Neural progenitor cell (in vitro differentiated cells): ENCODE measurements at places on chromosomes 4 and X.

- H3K27ac ChIP-seq: no peak overlapping the region
- DNase-seq: no peak
- no peaks in the 10 kb centered on the region for H3K36me3 ChIP-seq
- no peaks in the 10 kb centered on the region for H3K27me3 ChIP-seq
- H3K4me1 ChIP-seq: no peaks in the 10 kb centered on the region
Observed at GRCh38 chr4:189979196-189980047, 38.8 kb downstream of the FRG1 start.

DNA sequence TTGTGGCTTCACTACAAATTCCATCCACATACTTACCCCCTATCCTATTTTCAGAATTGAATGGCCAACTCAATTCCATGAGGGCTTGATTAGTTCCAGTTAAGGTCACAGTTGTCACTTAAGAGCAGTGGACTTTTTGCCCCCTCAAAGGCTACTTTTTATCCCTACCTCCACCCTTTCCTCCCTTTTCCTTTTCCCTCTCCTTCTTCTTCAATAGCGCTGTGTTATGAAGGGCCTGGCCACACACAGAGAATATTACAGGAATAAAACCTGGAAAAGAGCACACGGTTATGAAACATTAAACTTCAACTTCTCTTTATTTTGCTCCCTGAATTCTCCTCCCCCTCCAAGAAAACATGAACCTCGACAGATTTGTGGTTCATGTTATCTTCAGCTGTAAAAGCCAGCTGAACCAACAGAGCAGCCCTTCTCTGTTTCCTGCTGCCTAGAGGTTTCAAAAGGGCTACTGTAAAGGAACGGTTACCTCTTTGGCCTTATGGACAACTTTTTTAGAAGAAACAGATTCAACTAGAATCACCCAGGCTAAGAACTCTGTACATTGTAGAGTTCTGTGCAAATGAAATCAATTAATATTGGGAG, 87.0 kb upstream of the RPL34 start:
- H3K27me3 ChIP-seq: no peaks in the 10 kb centered on the region
- no peak for DNase-seq
- H3K4me1 ChIP-seq: no peaks in the 10 kb centered on the region
- H3K4me3 ChIP-seq: no peak overlapping the region

DNA sequence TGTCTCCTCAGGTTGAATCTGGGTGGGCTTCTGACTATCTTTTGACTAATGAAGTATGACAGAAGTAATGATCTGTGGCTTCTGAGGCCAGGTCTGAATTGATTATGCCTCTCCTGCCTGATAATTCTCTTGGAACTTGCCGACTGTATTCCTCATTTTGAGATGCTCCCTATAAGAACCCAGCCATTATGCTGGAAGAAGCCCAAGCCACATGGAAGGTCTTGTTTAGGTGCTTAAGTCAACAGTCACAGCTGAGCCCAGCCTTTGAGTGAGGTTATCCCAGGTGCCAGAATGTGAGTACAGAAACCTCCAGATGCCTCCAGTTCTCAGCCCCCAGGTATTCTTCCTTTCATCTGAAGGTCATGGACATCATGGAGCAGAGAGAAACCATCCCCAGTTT, 456.6 kb downstream of the IL15 start:
- DNase-seq: no peak
- no peak overlapping the region for H3K4me3 ChIP-seq
- no peak overlapping the region for H3K27ac ChIP-seq
- H3K4me1 ChIP-seq: no peaks in the 10 kb centered on the region

- peak; percentile 39 for DNase-seq
- H3K27me3 ChIP-seq: no peaks in the 10 kb centered on the region
- no peak overlapping the region for H3K4me3 ChIP-seq
- H3K27ac ChIP-seq: no peak overlapping the region
Observed at GRCh38 chr4:87505862-87506261, 23.3 kb downstream of the SPARCL1 start.

GRCh38 chr4:79292008-79292407, 33.9 kb downstream of the NAA11 start:
- no peak for DNase-seq
- no peaks in the 10 kb centered on the region for H3K27me3 ChIP-seq
- H3K27ac ChIP-seq: no peak overlapping the region

- no peaks in the 10 kb centered on the region for H3K36me3 ChIP-seq
- DNase-seq: peak; percentile 67
- H3K4me3 ChIP-seq: peak overlapping the region; percentile 60
- H3K27ac ChIP-seq: no peak overlapping the region
- peaks cover 81% of the 10 kb centered on the region for H3K27me3 ChIP-seq
- peaks cover 7% of the 10 kb centered on the region for H3K4me1 ChIP-seq
Observed at GRCh38 chr4:81214144-81214880, 710 bp downstream of the PRKG2 start.

DNA sequence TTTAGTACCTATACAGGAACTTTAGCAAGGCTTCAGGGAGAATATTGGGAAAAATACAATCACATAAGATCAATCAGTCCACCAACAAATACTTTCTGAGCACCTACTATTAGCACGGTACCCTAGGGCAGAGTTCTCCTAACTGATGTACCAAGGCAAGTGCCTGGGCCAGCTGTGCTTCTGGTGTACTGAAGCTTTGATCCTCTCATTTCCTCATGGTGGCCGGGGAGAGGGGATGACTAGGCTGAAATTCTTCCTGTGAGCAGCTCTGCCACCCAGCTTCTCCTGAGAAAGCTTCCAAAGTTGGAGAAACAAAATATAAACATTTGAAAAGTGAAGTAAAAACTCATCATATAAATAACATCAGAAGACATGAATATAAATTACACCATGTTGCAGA, 49.3 kb upstream of the ATOH1 start:
- H3K4me1 ChIP-seq: peaks cover 4% of the 10 kb centered on the region
- no peak for DNase-seq
- H3K27me3 ChIP-seq: no peaks in the 10 kb centered on the region
- H3K4me3 ChIP-seq: no peak overlapping the region
- no peaks in the 10 kb centered on the region for H3K36me3 ChIP-seq

DNA sequence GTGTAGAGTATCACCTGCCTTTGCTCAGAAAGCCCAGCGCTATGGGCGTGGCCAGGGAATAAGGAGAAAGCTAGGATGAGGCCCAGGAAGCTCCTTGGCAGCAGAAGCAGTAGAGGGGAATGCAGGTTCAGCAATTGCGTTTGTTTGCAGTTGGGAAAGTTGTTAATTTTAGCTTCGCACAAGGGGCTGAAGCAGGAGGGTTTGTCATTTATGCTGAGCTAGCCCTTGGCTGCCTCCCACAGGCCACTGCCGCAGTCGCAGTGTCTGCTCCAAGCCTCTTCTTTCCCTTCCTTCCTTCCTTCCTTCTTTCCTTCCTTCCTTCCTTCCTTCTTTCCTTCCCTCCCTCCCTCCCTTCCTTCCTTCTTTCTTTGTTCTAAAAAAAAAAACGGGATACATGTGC, 21.5 kb downstream of the FRMPD3 start:
- no peaks in the 10 kb centered on the region for H3K36me3 ChIP-seq
- no peaks in the 10 kb centered on the region for H3K4me1 ChIP-seq
- no peaks in the 10 kb centered on the region for H3K27me3 ChIP-seq
- no peak overlapping the region for H3K27ac ChIP-seq

DNA sequence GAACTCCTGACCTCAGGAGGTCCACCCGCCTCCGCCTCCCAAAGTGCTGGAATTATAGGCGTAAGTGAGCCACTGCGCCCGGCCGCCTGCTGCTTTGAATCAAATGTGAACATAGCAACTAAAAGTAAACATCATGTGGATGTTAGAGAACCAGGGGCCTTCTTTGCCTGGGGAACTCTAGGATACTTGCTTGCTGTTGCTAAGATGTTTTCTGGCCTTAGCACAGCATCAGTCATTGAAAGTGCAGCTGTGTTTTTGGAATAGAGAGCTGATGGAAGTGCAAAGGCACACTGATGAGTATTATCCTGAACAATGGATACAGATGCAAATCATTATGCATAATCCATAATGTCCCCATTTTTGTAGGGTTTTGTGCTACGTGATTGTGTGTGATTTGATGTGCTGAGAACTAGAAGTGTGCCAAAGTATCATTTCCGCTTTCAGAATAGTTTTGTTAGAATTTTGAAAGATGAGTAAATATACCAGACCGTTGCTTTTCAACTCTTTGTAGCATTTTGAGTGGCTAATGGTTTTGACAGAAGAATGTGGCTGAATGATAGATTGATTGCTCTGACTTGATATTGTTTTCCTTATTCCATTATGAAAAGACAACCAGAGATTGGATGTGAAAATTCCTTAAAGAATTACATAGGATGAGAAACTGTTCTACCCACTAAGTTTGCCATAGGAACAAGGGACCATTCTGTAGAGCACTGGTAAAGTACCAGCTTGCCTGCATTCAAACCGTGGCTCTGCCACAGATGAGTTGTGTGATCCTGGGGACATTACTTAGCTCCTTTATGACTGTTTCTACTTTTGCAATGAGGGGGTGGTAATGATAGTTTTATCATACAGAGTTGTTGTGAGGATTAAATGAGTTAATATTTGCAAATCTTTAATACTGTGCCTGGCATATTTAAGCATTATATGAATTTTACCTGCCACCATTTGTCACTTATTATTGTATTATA, 74.7 kb downstream of the REPS2 start:
- H3K36me3 ChIP-seq: no peaks in the 10 kb centered on the region
- no peak overlapping the region for H3K27ac ChIP-seq
- no peak for DNase-seq

DNA sequence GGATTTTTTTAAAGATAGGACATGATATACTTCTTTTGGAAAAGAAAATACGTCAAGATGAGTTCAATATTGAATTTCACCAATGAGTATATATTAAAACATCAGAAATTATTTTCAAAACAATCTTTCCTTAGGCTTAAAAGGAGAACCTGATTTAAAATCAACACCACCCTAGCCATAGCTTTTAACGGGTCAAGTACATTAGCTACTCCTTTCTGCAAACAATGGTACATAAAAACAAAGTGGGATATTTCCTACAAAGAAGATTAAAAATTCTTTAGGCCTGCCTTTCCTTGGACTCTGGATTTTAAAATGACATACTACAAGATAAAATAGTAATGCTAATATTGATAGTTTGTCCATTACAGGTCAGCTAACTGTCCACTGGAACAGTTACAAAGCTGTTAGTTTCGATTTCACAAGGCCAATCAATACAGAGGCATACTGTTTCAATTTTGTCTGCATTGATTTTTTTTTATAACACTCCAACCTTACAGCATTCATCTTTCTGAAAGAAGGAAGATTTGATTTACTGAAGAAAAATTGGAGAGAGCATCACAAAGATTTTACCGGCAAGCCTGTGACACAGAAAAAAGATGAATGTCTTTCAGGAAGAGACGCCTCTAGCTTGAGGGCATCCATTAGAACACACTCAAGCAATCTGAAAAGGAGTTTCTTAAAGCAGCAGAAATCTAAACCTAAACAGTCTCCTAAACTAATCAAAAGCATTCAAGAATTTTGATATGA, 97.2 kb downstream of the MAB21L2 start:
- no peak overlapping the region for H3K27ac ChIP-seq
- H3K27me3 ChIP-seq: no peaks in the 10 kb centered on the region
- DNase-seq: no peak
- no peaks in the 10 kb centered on the region for H3K36me3 ChIP-seq

DNA sequence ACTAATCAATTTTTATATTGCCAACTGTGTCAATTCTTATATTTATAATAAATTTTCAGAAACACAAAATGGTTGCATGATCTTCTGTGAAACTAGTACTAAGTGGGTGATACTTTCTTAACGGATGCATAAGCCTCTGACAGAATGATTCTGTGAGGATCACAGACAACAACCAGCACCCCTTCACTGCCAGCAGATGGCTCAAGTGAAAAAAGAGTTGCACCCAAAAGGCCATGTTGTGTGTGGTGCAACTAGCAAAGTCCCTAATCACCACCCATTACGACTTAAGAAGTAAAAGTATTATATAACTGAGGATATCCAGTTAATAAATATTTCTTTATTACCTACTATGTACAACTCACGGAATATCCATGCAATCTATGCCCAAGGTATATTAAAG, 334.0 kb downstream of the PCDH19 start:
- no peaks in the 10 kb centered on the region for H3K27me3 ChIP-seq
- DNase-seq: no peak
- no peak overlapping the region for H3K4me3 ChIP-seq
- H3K4me1 ChIP-seq: no peaks in the 10 kb centered on the region

DNA sequence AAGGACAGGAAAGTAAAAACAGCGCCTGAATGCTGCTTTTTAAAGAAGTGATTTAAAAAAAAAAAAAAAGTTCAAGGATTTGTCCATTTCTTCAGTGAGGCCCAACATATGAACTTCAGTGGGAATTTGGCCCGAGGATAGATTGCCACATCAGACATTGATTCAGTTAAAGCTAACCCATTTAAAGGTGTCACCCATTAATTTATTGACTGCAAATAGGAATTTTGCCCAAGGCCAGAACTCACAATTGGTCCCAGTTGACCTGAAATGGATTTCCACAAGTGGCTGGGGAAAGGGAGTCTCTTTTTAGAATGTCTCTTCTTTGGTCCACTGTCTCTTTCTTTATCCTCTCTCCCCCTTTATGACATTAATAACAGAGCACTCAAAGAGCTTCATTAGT, 86.5 kb upstream of the RPL34 start:
- H3K27ac ChIP-seq: no peak overlapping the region
- no peaks in the 10 kb centered on the region for H3K4me1 ChIP-seq

DNA sequence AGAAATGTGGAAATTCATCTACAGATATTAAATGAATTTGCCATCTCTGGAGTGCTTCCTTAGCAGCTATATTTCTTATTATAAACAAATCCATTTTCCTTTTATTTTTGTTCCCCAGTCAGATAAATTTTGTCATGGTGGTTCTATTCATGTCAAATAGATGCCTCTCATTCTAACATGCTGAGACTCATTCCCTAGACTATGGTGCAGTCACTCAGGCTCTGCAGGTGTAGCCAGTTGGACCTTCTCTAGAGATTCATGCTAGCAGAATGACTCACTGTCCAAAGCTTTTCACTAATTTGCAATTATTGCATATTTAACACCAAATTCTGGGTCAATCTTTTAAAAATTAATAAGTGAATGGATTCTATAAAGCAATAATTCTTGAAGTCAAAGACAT, 1392.7 kb downstream of the PCDH7 start:
- H3K27me3 ChIP-seq: no peaks in the 10 kb centered on the region
- no peak for DNase-seq
- H3K36me3 ChIP-seq: no peaks in the 10 kb centered on the region
- no peak overlapping the region for H3K27ac ChIP-seq

DNA sequence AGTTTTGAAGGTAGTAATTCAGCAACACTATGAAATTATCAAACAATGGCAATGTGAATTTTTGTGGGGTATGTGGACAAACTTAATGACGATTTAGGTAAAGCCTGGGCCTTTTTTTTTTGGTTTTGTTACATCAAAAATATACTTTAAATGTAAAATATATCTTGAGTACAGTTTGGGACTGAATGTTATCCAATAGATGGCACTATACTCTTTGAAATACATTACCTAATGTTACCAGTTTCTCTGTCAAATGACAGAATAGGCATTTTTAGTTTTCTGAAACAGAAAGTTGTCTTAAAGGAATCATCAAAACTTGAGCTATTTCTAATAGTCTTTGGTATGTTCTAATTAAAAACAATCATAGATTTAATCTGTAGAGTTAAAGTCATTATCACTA, 1651.9 kb downstream of the C4orf33 start:
- H3K4me1 ChIP-seq: no peaks in the 10 kb centered on the region
- H3K4me3 ChIP-seq: no peak overlapping the region
- H3K27ac ChIP-seq: no peak overlapping the region
- DNase-seq: no peak
